ENCODE measurements at places on chromosomes 3 and 15.

DNA sequence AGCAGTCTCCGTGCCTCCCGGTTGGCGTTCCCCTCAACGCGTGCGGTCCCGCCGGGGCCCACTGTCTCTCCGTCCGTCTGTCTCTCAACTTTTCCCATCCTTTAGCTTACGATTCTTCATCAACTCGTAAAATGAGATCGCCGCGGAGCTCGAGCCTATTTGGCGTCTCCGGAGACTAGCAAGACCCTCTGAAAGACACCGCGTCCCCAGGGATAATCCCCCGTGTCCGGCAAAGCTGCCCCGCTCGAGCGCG is 3.4 kb downstream of the GATA2 start:
- DNase-seq = no peak

DNA sequence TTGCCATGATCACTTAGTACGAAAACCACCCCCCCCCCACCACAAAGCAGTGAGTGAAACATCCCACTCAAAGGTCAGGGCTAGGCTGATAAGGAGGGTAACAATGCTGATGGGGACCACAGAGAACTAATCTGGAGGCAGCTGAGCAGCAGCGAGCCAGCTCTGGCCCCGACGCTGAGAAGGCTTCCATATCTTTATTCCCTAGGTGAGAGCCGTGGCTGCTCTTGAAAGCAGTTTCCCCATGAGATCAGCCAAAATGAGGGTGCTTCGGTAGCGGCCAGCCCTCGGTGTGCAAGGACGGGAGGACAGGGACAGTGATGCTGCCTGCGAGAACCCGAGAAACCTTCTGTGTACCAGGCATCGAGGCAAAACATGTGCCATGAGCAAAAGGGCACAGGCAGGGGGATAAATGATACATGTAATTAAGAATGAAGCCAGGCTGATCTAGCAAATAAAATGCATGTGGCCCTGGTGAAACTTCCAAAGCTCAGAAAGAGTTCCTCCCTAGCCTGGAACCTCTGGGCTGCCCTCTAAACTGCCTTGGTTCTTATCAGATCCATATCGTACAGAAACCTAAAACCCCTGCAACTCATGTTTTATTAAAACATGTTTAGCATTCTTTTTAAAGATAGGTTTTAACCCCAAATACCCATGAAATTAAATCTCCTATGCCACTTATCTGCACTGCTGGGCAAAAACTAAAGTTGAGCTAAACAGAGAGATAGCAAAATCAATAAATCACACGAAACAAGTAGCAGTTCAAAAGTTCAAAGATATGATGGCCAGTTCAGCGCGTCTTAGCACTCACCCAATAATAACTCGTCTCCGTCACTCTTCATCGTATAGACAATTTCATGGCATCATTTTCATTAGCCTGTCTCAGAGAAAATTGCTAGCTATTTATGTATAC is 337.3 kb downstream of the FOXP1 start:
- no peak for DNase-seq

- no peak for DNase-seq
Observed at GRCh38 chr3:140359233-140359995, 318.4 kb upstream of the TRIM42 start.

GRCh38 chr3:65583188-65583587 is 455.5 kb downstream of the MAGI1 start:
- no peak for DNase-seq

DNA sequence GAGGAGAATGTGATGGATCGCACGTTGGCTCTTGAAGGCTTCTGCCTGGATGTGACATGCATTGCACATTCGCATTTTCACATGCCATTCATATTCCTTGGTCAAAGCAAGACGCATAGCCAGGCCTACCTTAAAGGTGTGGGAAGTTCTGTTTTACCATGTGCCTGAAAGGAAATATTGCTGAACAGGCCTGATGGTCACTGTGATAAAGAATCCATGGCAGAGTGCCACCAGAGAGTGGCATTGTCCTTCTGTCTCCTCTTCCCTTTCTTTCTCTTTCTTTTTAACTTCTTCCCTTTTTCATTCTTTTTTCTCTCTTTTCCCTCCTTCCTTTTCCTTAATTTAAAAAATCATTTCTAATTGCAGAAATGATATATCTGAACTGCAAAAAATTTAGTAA is 15.9 kb upstream of the MITF start:
- DNase-seq = no peak

GRCh38 chr3:23981955-23982354 is 36.9 kb downstream of the NR1D2 start:
- no peak for DNase-seq

DNA sequence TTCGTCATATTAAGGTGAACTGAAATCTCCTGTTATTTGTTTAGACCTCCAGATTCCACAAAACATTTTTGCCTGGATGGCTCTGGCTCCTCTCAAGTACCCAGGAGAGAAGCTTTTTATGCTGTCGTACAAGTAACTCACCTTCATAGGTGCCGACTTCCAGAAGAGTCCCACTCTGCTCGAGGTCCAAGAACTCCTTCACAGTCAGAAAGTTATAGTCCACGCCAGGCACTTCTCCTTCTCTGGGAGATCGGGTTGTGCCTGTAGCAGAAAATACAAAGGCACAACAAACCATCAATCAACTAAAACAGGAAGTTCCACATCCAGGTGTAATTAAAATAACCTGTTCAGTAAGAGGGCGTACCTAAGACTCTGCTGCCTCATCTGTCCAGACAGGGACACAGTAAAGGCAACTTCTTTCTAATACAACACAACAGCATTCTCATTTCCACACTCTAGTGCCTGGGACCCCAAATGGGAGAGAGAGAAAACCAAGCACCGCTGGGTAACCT is 545.3 kb downstream of the MAGI1 start:
- DNase-seq = no peak

GRCh38 chr3:172129850-172130716 is 90.7 kb downstream of the FNDC3B start:
- no peak for DNase-seq

DNA sequence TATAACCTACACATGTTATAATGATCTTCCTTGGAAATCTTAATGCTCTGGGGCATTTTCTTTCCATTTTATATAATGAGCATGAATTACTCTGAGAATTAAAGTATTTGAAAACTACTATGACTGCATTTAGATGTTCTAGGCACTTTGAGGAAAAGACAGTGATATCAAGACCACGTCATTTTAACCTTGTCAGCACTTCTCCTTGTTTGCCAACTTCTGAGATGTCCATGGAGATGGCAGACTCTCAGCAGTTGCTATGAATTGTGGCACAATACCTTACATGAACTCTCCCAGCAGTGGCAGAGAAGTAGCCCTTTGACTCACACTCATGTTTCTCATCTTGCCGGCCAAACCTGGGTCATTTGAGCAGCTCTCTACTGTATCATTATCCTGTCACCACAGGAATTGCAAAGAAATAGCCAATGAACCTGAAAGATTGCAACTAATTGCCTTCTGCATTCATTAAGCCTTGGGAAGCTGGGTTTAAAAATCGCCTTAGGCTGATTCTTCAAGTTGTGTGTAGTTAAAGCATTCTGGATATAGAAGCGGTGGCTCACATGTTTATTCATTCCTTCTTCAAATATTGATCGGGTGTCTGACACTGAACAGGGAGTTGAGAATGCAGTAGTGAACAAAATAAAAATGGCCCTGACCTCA is 272.2 kb upstream of the CFAP20DC start:
- DNase-seq = no peak

GRCh38 chr15:56948000-56948763 is 29.7 kb downstream of the TCF12 start:
- no peak for DNase-seq

- DNase-seq = no peak
Observed at GRCh38 chr3:134605556-134605955, 45.3 kb downstream of the KY start.

GRCh38 chr15:55774113-55774970 is 31.4 kb upstream of the PRTG start:
- DNase-seq = peak; percentile 8

DNA sequence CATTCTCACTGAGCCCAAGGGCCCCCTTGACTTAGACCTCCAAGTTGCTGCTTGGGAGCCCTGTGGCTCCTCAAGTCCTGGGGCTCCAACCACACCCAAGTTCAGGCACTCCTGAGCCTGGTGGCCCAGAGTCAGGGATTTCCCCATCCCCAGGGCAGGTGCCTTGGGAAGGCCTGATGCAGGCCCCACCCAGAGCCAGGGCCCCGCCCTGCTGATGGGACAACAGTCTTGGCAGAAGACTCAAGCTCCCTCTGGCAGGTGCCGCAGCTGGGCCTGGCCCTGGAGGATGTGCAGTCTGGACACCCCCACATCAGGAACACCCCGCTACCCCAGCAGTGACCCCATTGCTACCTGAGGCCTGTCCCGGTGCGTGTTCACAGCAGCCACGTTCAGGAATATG is 17.7 kb upstream of the SHISA5 start:
- DNase-seq = no peak

- DNase-seq = no peak
Observed at GRCh38 chr15:38252481-38253350, at the start of gene SPRED1. TSS of gene SPRED1 (plus strand) at chr15:38252836. CDS start at chr15:38253186, 350 bp downstream.

GRCh38 chr3:153910387-153910786 is 210.8 kb upstream of the ARHGEF26 start:
- no peak for DNase-seq

GRCh38 chr15:99480016-99480810 is 85.6 kb upstream of the MEF2A start:
- DNase-seq = no peak

- no peak for DNase-seq
Observed at GRCh38 chr3:56896357-56896756, 94.6 kb upstream of the ARHGEF3 start.

DNA sequence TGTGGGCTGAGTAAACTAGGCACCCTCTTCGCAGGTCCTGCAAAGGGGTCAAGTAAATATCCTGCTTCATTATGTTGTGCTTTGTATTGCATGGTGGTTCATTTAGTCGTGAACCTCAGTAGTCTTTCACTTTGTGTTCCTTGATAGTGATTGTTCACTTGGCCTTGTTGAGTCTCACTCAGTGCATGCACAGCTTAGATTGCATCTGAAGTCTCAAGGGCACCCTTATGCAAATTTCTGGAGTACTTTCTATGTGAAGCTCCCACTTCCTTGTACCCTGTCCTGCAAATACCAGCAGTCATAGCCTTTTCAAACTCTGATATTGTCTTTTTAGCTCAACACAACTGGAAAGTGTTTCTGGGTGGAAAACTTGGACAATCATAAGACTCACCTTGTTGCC is 519.2 kb downstream of the NAALADL2 start:
- DNase-seq = no peak

- no peak for DNase-seq
Observed at GRCh38 chr15:64156652-64157331, 5.3 kb downstream of the SNX22 start.

DNA sequence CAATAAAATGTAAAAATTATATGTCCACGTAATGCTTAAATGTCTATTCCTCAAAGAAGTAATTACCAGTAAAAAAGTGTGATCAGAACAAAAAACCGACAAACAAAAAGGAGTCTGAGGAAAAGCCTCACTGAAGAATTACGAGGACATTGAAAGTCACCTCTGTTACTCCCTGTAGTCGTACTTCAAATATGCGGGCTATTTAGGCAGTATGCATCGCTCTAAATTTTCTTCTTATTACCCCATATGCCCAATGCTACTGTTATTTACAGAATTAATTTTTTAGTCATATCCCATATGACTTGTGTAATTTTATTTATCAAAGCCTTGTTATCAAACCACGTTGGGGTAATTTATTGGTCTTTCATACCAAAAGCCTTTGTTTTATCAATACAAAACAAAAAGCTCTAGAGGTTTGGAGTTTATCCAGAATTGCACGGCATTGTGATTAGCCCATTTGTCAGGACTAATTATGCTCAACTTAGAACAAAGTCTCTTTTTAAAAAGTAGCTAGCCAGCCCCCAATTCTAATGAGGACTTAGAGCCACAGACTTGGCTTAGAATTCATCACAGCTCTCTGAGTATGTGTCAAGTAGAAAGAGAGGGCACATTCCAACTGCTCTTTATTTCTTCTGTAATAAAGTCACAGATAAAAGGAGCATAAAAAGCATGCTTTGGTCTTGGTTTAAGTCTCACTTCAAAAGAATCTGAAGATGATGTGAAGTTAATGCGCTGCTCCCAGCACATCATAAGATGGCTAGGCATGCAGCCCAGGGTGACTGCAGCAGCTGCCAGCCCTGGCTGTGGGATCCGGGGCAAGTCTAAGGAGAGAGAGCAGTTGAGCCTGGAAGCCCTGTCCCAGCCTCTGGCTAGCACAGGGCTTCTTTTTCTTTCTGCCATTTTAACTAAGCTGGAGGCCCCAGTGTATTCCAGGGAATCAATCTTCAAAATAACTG is 521.0 kb downstream of the GABRG3 start:
- DNase-seq = no peak

DNA sequence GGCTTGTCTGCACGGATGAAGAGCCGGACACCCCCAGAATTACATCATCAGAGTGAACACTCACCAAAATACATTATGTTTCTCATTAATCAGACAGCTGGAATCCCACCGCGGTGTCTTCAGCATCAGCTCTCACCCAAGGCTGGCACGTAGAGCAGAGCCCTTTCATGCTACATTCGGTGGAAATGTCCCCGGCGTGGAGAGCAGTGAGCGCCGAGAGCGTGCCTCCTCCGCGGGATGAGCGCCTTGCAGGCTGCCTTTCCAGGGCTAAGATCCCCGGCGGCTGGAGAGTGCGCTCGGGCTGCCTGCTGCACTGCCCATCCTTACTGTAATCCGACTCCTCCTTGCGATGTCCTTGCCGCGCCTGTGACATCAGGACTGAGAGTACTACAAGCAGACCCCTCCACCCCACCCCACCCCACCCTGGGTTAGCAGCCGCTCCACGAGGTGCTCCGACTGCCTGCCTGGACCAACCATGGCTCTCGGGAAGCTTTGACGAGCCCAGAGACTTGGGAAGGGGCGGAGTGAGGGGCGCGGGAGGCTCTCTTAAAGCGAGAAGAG is at the start of gene ZNF385D:
Gene ZNF385D (minus strand): TSS at position 380 of the 561 bp plus-strand sequence. CDS start 294 bp downstream, at position 86.
- DNase-seq = no peak

- DNase-seq = no peak
Observed at GRCh38 chr3:150049317-150049716, 78.6 kb upstream of the PFN2 start.

GRCh38 chr3:159911664-159912037 is 77.0 kb upstream of the IL12A start:
- no peak for DNase-seq

GRCh38 chr3:31349001-31349748 is 183.6 kb upstream of the STT3B start:
- DNase-seq = no peak

DNA sequence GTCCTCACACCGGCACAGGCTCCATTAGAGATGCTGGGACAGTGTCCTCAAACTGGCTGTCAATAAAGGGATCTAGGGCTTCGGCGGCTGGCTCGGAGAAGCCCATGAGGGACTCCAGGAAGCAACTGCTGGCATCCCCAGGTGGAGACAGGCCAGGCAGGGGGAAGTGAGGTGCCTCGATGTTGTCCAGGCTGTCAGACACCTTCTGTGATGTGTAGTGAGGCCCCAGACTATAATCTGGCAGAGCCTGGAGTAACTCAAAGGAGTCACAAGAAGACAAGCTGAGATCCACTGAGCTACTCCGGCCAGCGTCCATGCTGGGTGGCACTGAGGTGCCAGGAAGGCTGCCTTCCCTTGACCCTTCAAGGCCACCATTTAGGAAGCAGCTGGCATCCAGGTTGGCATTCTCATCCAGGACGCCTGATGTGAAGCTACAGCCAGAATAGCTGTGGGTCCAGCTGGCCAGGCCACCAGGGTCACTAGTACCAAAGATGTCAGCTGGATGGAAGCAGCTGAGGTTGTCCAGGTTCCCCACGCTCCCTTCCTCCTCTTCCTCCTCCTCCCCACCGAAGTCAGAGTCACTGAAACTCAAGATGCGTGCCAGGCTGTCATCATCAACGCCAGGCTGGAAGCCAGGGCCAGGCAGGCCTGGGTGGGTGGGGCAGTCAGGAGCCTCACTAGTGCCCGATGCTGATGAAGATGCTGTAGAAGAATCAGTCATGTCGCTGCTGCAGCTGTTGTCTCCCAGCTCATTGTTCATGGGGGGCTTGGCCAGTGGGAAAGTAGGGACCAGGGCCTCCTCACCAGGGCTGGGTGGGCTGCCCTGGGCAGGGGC is 10.1 kb downstream of the CSRNP1 start:
- no peak for DNase-seq
